ENCODE measurements at places on chromosomes 16 and 17.
A peak's percentile ranks its signal among the peaks of the same experiment; 100 is the strongest.

DNA sequence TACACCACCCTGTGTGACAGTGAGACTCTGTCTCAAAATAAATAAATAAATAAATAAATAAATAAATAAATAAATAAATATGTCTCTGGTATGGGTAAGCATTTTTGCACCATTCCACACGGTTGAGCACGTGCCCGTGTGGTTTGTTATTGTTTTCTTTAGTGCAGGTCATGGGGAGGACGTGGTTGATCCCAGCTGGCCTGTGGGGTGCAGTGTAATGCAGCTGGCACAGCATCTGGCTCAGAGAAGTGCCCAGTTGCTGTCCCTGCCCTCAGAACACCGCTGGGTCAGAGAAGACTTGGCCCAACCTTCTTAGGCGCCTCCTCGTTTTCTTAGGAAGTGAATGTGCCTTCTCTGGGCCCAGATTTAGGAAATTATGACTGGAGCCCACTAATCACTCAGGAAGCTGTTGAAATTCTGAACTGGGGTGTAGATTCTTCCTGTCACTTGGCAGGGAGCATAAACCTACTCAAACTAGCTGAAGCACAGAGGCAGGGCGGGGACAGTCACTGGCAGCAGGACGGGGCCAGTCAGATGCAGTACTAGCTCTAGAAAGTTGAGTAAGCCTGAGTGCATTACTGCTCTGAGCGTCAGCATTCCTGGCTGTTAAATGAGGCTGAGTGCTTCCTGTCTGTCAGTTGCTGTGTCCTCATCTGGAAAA is 85.9 kb downstream of the SNX29 start:
- DNase-seq = no peak

DNA sequence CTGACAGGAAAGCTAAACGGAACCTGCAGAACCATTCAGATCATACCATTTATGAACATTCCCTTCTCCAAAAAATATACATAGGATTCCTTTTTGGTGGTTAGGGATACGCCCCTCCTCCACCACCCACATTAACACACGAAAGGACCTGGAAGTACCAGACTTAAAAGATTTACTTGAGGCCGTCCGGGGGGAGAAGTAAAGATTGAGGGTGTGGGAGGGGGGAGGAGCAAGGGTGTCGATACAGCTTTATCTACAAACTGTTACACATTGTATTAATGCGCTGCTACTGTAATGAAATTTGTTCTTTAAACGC is 537 bp downstream of the PALB2 start:
- peak; percentile 2 for DNase-seq

- DNase-seq = no peak
These were observed at the start of gene CIITA for GRCh38 chr16:10876799-10877341. TSS of gene CIITA (plus strand) at chr16:10877202. CDS start at chr16:10877331, 129 bp downstream.

GRCh38 chr16:83231729-83232128 is 576.0 kb upstream of the HSBP1 start:
- DNase-seq = no peak
